ENCODE measurements at places on chromosomes 1 and 21. TPM values are rescaled to one million over a fixed set of nuclear protein-coding genes. Genes with fewer than 3 reads are reported as not detected.

Gene UQCRHL
- total RNA-seq: 1.9 TPM

Gene TMIGD3
- not detected for total RNA-seq

Gene TRPM2
- 0.08 TPM for total RNA-seq

Gene SHISAL2A
- not detected for total RNA-seq

Gene CFHR3
- total RNA-seq: not detected

Gene SPRR1A
- not detected for total RNA-seq

Gene CD5L
- total RNA-seq: not detected

Gene S100A7
- total RNA-seq: not detected

Gene CLDN19
- not detected for total RNA-seq

Gene IL6R
- total RNA-seq: 5.3 TPM

Gene PHLDA3
- total RNA-seq: 164 TPM

Gene WNT9A
- 0.99 TPM for total RNA-seq

Gene USH2A
- total RNA-seq: under 0.01 TPM

Gene FCGR1A
- not detected for total RNA-seq

Gene TXNDC12
- total RNA-seq: 58.8 TPM

Gene SPRR2A
- total RNA-seq: not detected

Gene FUCA1
- 3.8 TPM for total RNA-seq

Gene WLS
- total RNA-seq: 27.3 TPM

Gene RHD
- total RNA-seq: not detected

Gene HSD3B1
- total RNA-seq: not detected

Gene PLA2G5
- total RNA-seq: 0.36 TPM

Gene LRRN2
- total RNA-seq: not detected

Gene ALPL
- 1.1 TPM for total RNA-seq

Gene NPHP4
- 9.6 TPM for total RNA-seq

Gene PCP4
- not detected for total RNA-seq

Gene CAMSAP2
- 57.5 TPM for total RNA-seq

Gene TAS1R3
- 0.09 TPM for total RNA-seq

Gene KRTAP13-2
- not detected for total RNA-seq

Gene C1orf226
- not detected for total RNA-seq

Gene DPT
- 8.8 TPM for total RNA-seq

Gene CHIT1
- total RNA-seq: not detected

Gene KRTAP10-11
- total RNA-seq: not detected

Gene MAP1LC3C
- 0.09 TPM for total RNA-seq

Gene DIO1
- not detected for total RNA-seq

Gene NOS1AP
- total RNA-seq: not detected

Gene SV2A
- 25.0 TPM for total RNA-seq

Gene GRIK3
- not detected for total RNA-seq

Gene PRDM16
- total RNA-seq: 11.3 TPM

Gene VSIG8
- total RNA-seq: not detected

Gene ATF6
- total RNA-seq: 13.7 TPM

Gene C4BPA
- total RNA-seq: not detected

Gene ZMYND12
- 1.6 TPM for total RNA-seq

Gene LAPTM5
- total RNA-seq: 0.18 TPM

Gene PADI3
- total RNA-seq: not detected

Gene HCN3
- 0.08 TPM for total RNA-seq

Gene DNAI4
- 11.4 TPM for total RNA-seq

Gene MED8
- total RNA-seq: 43.1 TPM

Gene OLFM3
- not detected for total RNA-seq

Gene S100A9
- total RNA-seq: not detected

Gene AMY1B
- not detected for total RNA-seq
